Mesothelial cell of epicardium (in vitro differentiated cells): ENCODE measurements at places on chromosomes 3 and 15.

DNA sequence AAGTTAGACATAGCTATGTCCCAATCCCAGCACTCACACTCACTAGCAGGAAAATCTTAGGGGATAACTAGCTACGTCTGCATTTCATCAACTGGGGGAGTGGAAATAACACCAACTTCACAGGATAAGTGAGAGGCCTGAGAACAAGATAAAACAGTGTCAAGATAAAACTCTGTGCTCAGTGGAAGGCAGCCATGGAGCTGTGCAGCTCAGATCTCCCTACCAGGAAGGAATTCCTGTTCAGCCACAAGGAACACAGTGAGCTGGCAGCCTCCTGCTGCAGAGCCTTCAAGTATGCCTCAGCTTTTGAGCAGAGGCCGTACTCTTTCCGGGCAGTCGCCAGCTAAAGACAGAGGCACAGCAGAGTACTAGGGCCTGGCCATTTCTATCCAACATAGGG is 115.8 kb upstream of the TOPAZ1 start:
- peaks cover 17% of the 10 kb centered on the region for H3K27me3 ChIP-seq
- H3K4me1 ChIP-seq, result no peaks in the 10 kb centered on the region
- no peaks in the 10 kb centered on the region for H3K36me3 ChIP-seq
- DNase-seq, result no peak
- no peak overlapping the region for H3K27ac ChIP-seq
- no peak overlapping the region for H3K4me3 ChIP-seq

GRCh38 chr3:111315930-111316587 is 225.9 kb upstream of the CD96 start:
- H3K27me3 ChIP-seq, result no peaks in the 10 kb centered on the region
- DNase-seq, result no peak
- no peaks in the 10 kb centered on the region for H3K36me3 ChIP-seq
- H3K27ac ChIP-seq, result no peak overlapping the region
- H3K4me1 ChIP-seq, result peaks cover 17% of the 10 kb centered on the region

- H3K4me1 ChIP-seq, result no peaks in the 10 kb centered on the region
- H3K36me3 ChIP-seq, result no peaks in the 10 kb centered on the region
- H3K27ac ChIP-seq, result no peak within 1 kb of the TSS
- H3K4me3 ChIP-seq, result no peak within 1 kb of the TSS
These were observed at the start of gene P2RY13 for GRCh38 chr3:151329363-151329762. Gene P2RY13, minus strand, starts transcription at chr3:151329549. Its CDS starts 21 bp downstream, at chr3:151329528.

- H3K4me1 ChIP-seq, result no peaks in the 10 kb centered on the region
- no peak overlapping the region for H3K4me3 ChIP-seq
- no peaks in the 10 kb centered on the region for H3K36me3 ChIP-seq
- H3K27me3 ChIP-seq, result peaks cover 43% of the 10 kb centered on the region
These were observed 74.5 kb upstream of the LARS2 start for GRCh38 chr3:45313743-45314403.

DNA sequence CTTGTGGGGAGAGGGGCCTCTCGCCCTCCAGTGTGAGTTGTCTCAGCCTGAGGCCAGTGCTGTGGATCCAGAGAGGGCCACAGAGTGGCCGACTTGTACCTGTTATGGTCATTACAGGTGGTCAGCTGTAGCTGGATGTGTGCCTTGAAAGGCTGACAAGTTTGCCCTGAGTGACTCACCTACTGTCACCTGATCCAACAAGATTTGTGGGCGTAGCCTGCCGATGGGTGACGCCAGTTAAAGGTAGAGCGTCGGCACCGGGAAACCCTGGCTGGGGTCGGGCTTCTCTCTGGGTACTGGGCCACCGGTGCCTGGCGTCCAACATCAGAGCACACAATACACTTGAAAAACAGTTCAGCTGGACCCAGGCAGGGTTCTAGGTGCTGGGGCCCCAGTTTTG is 2.8 kb upstream of the ISG20 start:
- H3K27ac ChIP-seq, result no peak overlapping the region
- DNase-seq, result no peak
- no peak overlapping the region for H3K4me3 ChIP-seq

DNA sequence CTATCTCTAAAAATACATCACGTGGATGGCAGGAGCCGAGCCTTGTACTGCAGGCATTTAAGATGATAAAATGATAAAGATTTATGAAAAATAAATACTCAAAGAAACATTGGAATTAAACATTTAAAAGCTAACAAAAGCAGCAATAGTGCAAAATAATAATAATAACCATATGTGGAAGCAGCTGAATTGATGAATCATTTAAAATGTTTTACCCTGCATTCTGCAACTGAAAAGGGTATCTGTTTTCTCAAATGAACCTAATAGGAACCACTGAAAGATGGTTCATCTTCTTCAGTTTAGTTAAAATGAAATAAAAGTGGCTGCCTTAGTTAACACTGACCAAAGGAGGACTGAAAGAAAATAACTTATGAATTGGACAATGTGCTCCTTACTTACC is 436.1 kb downstream of the TUSC7 start:
- no peaks in the 10 kb centered on the region for H3K27me3 ChIP-seq
- no peaks in the 10 kb centered on the region for H3K36me3 ChIP-seq
- H3K4me3 ChIP-seq, result no peak overlapping the region
- no peak overlapping the region for H3K27ac ChIP-seq
- H3K4me1 ChIP-seq, result peaks cover 47% of the 10 kb centered on the region
- DNase-seq, result no peak

GRCh38 chr3:85574006-85574705 is 615.4 kb downstream of the CADM2 start:
- no peaks in the 10 kb centered on the region for H3K27me3 ChIP-seq
- no peak for DNase-seq

GRCh38 chr3:112293368-112294321 is at the start of gene SLC9C1:
Gene SLC9C1, minus strand, starts transcription at chr3:112294216. Its CDS starts 7,425 bp downstream, at chr3:112286791.
- H3K4me1 ChIP-seq, result peaks cover 15% of the 10 kb centered on the region
- peak within 1 kb of the TSS; percentile 94 for H3K27ac ChIP-seq
- no peaks in the 10 kb centered on the region for H3K27me3 ChIP-seq

- no peak overlapping the region for H3K27ac ChIP-seq
- no peak overlapping the region for H3K4me3 ChIP-seq
- peaks cover 10% of the 10 kb centered on the region for H3K27me3 ChIP-seq
These were observed 44.3 kb upstream of the C3orf49 start for GRCh38 chr3:63774781-63775180.

- H3K4me1 ChIP-seq, result peaks cover 17% of the 10 kb centered on the region
- H3K36me3 ChIP-seq, result peaks cover 9% of the 10 kb centered on the region
These were observed 91.3 kb downstream of the PRICKLE2 start for GRCh38 chr3:64133987-64134386.

DNA sequence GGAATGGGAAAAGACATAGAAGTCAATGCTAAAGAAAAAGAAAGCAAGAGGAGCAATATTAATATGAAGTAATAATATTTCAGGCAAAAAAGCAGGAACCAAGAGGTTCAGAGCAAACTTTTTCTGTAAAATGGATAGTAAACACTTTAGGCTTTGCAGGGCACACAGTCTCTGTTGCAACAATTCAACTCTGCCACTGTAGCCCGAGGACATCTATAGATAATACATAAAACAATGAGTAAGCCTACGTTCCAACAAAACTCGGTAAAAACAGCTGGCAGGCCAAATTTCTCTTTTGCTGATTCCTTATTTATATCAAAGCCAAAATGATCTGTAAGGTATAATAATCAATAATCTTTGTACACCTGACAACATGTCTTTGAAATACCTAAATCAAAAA is 56.8 kb downstream of the SMAD6 start:
- H3K36me3 ChIP-seq, result peaks cover 19% of the 10 kb centered on the region
- no peak overlapping the region for H3K4me3 ChIP-seq
- peak overlapping the region; percentile 93 for H3K27ac ChIP-seq
- no peaks in the 10 kb centered on the region for H3K27me3 ChIP-seq
- peaks cover 82% of the 10 kb centered on the region for H3K4me1 ChIP-seq
- no peak for DNase-seq

DNA sequence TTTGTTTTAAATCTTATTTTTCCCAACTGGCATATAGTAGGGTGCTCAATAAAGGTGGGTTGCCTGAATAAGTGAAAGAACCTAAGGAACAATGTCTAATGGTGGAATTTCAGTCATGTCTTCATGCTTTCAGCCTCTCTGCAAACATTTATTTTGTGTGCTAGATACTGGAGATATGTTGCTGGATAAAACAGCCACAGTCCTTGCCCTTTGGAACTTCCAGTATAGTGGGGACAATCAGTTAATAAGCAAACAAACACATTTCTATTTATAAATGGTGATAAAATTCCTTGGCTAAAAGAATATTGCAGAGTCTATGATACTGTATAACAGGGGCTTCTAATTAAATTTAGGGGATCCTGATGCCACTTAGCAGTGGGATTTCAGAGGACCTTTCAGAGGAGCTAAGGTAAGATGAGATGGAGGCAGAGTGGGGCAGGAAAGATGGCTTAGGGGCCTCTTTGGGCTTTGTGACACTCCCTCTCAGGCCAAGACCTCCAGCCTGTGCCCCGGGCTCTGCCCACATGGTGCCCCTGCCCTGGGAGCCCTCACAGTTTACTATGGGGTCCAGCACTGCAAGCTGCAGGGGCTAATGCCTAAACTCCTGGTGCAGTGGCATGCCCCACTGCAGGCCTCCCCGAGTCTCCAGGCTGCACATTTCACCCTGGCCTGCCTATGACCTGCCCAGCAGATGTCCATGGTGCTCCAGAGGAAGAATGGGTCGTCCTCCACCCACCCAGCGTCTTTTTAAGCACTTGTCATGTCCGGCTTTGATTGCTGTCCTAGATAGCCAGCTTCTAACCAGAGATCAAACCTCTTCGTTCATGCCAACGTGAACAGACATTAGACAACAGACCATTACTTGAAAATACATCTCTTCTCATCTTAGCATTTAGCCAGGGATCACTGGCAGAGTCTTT is 61.6 kb upstream of the PRR23C start:
- H3K27ac ChIP-seq, result no peak overlapping the region
- no peaks in the 10 kb centered on the region for H3K36me3 ChIP-seq
- DNase-seq, result peak; percentile 11
- no peak overlapping the region for H3K4me3 ChIP-seq
- no peaks in the 10 kb centered on the region for H3K4me1 ChIP-seq

DNA sequence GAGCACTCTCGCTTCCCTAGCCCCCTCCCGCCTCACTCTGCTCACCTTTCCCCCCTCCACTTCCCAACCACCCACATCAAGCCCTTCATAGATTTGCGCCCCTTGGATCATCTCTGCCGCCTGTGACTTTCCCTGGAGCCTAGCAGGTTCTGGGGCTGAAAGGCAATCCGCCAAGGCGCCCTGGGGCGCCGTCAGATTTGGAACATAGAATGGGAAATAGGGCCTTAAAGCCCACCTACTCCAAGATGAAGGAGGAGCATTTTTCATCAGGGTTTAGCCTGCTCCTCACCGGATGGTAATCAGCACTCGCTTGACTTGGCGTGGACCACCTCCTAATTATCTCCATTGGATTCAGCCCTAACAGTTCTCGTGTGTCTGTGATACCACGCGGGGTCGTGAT is 1.3 kb downstream of the CPNE4 start:
- H3K4me1 ChIP-seq, result peaks cover 6% of the 10 kb centered on the region
- H3K27me3 ChIP-seq, result peaks cover 87% of the 10 kb centered on the region
- no peak overlapping the region for H3K27ac ChIP-seq
- no peak for DNase-seq
- no peak overlapping the region for H3K4me3 ChIP-seq

- H3K4me3 ChIP-seq, result no peak overlapping the region
- no peak for DNase-seq
- no peaks in the 10 kb centered on the region for H3K4me1 ChIP-seq
- no peaks in the 10 kb centered on the region for H3K36me3 ChIP-seq
- peaks cover 2% of the 10 kb centered on the region for H3K27me3 ChIP-seq
These were observed 50.5 kb upstream of the FGD5 start for GRCh38 chr3:14768182-14768790.

- H3K27me3 ChIP-seq, result no peaks in the 10 kb centered on the region
- H3K4me3 ChIP-seq, result no peak overlapping the region
- no peaks in the 10 kb centered on the region for H3K36me3 ChIP-seq
These were observed 28.3 kb downstream of the GAP43 start for GRCh38 chr3:115651599-115651998.

DNA sequence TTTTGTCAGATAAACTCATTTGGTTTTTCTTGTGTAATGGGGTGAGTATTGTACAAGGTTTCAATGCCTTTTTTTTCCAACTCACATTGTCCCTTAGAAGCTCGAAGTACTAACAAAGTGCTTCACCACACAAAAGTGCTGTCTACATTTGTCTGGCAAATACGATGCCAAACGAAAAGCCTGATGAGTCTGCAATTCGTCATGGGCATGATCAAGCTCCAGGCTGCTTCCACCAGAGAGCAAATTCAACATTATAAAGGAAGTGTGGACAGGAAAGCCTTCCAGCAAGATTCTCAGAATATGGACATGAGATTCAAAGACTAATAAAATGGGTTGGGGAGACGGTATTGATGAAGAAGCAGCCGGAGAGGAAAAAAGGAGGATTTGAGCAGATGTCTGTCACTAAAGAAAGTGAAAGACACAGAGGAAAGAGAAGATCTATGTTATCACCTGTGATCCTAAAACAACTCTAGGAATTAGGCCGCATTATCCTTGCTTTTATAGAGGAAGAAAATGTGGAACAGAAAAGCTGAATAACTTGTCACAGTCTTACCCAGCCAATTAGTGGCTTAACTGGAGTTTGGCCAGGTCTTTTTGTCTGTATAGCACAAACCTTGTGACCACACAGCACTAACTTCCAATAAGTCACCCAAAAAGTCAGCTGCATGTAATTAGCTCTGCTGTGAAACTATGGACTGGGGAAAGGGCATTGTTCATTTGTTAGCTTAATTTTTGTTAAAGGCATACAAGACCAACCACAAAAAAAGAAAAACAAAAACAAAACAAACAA is 494.8 kb downstream of the FHIT start:
- no peaks in the 10 kb centered on the region for H3K36me3 ChIP-seq
- peaks cover 10% of the 10 kb centered on the region for H3K4me1 ChIP-seq
- no peaks in the 10 kb centered on the region for H3K27me3 ChIP-seq
- DNase-seq, result no peak

DNA sequence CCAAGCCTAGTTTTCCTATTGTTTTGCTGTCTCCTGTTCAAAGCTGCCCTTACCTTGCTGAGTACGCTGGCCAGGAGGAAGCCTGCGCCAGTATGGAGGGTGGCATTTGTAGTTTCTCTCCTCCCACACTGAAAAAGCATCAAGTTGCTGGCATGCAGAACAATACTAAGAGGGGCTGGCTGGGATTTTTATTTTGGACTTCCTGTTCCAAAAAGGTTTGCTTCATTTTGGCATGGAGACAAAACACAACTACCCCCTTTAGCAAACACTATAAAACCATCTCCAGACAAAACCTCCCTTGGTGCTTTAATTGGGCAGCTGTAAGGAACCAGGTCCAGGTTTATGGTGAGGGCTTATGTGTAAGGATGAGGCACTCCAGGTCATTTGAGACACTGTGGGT is 457.6 kb downstream of the PDCD6IP start:
- H3K27me3 ChIP-seq, result peaks cover 3% of the 10 kb centered on the region
- no peaks in the 10 kb centered on the region for H3K36me3 ChIP-seq
- no peak for DNase-seq
- H3K27ac ChIP-seq, result no peak overlapping the region
- peaks cover 10% of the 10 kb centered on the region for H3K4me1 ChIP-seq
- H3K4me3 ChIP-seq, result no peak overlapping the region

DNA sequence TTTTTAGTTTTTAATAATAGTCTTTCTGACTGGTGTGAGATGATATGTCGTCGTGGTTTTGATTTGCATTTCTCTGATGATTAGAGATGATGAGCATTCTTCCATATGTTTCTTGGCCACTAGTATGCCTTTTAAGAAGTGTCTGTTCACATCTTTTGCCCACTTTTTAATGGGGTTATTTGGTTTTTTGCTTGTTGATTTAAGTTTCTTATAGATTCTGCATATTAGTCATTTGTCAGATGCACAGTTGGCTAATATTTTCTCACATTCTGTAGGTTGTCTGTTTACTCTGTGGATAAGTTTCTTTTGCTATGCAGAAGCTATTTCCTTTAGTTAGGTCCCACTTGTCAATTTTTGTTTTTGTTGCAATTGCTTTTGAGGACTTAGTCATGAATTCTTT is 185.4 kb downstream of the SUCNR1 start:
- H3K4me1 ChIP-seq, result peaks cover 11% of the 10 kb centered on the region
- H3K36me3 ChIP-seq, result no peaks in the 10 kb centered on the region
- no peak for DNase-seq
- H3K27me3 ChIP-seq, result no peaks in the 10 kb centered on the region
